SJSA1 (cell line): ENCODE measurements at places on chromosomes 5 and 9.

DNA sequence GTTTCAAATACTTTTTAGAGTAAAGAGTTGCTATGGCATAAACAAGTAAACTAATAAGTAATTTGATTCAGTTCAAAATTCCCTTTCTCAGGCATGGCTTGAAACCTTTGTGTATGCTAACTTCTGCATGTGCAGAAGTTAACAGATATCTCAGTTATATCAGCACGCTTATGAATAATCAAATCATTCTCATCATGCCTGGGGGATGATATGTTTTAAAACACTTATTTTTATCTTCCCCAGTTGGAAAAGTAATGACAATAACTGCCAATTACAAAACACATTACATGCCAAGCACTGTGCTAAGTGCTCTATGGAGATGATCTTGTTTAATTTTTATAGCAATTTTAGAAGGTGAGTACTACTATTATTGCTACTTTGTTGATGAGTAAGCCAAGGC is 146.4 kb downstream of the YIPF5 start:
- no peak for DNase-seq

DNA sequence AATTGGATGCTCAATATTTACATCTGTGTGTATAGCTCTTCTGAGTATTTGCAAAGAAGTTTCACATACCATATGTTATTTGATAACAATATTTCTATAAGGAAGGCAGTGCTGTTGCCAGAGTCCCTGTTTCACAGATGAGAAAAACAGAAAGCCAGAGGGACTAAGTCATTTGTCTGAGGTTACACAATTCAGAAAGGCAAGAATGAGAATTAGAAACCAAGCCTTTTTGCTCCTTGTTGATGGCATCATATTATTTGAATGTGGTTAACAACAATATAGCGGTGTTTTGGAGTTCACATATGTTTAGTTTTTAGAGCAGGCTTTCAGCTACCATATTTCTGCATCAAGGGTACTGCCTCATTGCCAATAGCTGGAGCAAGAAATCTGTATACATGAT is 110.9 kb upstream of the PRLR start:
- DNase-seq, result no peak

DNA sequence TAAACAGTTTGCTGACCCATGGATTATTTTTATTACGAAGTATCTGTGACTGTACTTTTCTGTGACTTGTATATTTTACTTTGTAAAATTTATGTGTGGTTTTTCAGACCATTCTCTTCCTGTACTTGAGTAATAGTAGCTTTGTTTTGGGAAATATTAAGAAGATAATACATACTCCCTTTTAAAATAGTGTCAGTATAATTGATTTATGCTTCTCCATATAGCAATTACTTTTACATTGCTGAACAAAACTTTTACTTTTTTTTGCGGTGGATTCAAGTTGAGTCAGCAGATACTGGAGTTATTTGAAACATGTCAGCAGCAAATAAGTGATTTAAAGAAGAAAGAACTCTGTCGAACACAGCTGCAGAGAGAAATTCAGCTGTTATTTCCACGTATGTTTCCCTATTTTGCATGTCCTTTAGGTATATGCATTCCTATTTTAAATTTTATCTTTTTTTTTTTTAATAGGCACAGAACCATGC is 28.4 kb downstream of the TENT2 start:
- DNase-seq, result no peak

DNA sequence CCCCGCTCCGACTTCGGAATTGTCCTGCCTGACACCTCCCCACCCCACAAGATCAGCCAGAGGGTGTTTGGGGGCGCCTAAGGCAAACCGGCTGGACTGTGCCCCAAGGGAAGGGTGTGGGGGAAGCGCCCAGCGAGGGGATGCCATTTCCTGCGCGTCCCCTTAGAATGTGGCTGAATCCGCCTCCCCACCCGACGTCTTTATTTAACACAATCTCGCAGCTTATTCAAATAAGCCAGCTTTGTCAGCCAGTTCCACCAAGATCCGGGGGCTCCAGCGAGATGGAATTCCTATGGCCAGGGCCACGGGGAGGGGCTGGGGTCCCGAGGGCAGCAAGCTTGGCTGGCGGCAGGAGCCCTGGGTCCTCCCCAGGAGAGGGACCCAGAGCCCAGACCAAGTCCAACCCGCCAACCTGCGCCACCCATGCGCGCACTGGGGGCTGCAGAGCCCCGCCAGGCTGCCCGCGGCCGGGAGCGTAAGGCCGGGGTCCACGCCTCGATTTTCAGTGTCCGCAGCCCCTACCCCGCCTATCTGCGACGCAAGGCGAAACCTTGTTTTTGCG is 7.4 kb downstream of the IRX4 start:
- DNase-seq, result no peak

- DNase-seq, result no peak
Measured at GRCh38 chr5:126947146-126948010, 83.0 kb downstream of the MARCHF3 start.

DNA sequence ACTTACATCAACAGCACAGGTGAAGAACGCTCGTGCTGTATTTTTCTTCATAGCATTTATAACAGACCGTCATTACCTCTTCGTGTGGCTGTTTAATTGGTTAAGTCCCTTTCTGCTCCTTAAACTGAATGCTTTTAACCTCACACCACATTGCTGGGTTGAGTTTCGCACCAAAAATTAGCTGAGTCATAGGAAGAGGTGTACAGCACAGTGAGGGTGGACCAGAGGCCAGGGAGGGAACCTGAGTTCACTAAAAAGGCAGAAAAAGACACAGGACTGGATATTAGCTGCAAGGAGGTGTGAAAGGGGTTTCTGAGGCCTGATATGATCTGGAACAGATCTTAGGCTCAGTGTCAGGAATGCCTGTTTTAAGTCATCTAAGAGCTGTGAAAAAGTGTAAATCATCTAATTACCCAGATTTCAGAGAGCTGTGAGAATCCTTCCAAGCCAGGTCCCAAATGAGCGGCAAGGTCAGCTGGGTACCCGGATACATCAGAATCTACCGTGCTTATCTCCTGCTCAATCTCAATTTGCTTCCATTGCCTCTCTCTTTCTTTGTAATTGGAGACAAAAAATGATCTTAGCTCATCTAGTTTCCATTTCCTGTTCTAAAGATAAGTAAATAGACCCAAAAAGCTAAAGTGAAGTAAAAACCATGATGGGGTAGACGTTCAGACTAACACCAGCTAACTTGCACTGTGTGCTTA is 7.1 kb upstream of the CFAP90 start:
- DNase-seq, result no peak

DNA sequence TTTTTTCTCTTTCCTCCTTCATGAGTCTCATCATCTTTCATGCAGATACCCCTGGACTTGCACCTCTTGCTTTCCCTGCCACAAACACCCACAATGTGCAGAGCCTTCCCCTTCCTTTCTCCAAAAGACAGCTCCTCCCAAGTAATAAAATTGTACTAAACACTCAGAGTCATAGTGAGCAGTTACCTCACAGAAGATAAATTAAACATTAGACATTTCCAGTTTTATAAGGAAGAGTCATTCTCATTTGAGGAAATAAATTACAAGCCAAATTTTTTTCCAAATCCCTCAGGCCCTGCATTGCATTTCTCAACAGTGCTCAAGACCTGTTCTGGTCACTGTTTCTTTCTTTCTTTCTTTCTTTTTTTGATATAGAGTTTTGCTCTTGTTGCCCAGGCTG is 131.5 kb downstream of the ATPSCKMT start:
- DNase-seq, result no peak

- DNase-seq, result no peak
Measured at GRCh38 chr5:73629456-73629855, 3.5 kb downstream of the ARHGEF28 start.

GRCh38 chr9:106065136-106065535 is 370.8 kb downstream of the TMEM38B start:
- DNase-seq, result no peak

DNA sequence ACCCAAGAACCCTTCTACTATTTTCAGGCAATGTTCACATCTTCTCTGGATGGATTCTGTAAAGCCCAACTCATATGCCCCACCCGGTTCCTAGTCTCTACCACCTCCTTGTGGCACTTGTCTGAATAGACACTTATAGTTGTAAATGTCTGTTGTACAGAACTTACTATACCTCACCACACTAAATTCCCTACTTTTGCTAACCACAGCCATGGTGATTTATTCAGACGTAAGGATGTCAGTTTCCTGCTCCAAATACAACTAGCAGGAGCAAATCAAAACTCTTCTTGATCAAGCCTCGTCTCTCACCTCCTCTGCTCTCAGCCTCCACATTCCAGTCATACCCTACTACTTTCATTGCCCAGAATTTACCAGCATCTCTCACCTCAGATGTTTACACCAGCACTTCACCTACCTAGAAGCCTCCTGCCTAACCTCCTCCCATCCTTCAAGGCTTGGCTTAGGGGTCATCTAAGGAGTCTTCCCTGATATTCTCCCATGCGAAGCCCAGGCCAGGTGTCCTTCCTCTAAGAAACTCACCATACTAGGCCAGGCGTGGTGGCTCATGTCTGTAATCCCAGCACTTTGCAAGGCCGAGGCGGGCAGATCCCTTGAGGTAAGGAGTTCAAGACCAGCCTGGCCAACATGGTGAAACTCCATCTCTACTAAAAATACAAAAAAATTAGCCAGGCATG is 75.5 kb downstream of the MAPKAP1 start:
- DNase-seq, result no peak

GRCh38 chr5:117803533-117803932 is 1184.8 kb downstream of the DTWD2 start:
- no peak for DNase-seq

DNA sequence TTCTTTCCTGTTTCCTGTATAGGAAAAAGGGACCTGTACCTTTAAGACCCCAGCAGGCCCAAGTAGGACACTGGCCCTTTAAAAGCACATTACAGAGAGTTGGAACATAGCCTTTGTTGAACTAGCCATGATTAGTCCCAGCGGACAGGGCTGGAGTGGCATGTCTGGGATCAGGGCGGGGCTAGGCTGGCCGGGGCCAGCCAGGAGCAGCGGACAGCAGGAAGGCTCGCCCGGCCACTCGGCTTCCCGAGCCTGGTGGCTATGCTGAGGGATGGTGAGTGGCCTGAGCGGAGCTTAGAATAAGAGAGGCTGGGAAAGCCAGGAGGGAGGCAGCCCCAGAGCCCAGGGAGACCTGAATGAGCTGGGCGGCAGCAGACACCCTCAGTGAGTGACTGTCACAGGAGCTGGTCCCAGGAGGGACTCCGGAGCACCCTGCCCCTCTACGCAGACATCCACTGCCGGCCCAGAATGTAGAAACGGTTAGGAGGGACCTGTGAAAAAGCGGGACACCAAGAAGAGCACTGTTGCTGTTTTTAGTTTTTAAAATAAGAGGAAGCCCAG is 92.1 kb downstream of the DAB2IP start:
- peak; percentile 62 for DNase-seq

- DNase-seq, result no peak
Measured at GRCh38 chr5:168438349-168438748, 47.9 kb upstream of the RARS1 start.

DNA sequence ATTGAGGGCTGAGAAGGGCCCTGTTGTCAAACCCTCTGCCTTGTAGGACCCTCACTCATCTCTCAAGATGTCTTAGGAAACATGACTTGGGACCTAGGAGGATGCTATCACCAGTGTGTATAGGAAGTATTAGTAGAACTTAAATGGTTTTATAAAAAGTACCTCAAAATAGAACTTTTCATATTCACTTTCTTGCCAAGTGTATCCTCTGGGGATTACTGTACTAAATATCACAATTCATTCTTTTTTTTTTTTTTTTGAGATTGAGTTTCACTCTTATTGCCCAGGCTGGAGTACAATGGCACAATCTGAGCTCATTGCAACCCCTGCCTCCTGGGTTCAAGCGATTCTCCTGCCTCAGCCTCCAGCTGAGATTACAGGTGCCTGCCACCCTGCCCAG is 56.2 kb downstream of the ARHGEF28 start:
- no peak for DNase-seq

DNA sequence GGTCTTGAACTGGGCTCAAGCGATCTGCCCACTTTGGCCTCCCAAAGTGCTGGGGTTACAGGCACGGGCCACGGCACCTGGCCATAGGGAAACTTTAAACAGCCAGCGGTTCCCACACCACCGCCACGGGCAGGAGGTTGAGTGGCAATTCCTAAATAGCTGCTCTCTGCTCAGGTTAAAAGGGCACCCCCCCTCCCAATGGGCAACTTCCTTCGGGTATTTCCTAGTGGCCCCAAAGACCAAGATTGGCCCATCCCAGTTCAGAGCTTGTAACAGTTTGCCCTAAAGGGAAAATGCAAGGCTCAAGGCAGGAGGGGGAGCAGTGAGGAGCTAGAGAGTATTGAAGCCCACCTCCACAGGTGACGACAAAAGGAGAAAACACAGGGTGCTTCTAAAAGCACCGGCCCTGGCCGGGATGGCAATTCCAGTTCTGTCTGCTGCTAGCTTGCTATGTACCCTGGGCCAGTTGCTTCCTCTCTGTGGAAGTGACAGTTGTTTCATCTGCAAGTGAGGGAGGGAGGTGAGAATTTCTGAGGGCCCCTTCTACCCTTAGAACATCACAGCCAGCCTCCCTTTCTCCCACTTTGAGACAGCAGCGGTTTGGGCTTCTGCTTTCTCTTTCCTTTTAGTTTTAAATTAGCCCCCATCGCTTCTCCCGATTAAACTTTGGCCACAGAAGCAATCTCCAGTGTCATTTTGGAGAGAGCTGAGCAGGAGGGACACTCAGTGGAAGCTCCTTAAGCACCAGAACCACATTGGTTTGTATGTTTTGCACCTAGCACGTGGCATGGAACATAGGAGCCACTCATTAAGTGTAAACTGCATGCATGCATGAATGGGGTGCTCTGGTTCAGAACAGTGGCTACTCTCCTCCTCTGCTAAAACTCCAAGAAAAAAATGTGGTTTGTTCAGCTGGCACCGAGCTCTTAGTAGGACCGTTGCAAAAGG is 17.3 kb upstream of the TNIP1 start:
- DNase-seq, result no peak

DNA sequence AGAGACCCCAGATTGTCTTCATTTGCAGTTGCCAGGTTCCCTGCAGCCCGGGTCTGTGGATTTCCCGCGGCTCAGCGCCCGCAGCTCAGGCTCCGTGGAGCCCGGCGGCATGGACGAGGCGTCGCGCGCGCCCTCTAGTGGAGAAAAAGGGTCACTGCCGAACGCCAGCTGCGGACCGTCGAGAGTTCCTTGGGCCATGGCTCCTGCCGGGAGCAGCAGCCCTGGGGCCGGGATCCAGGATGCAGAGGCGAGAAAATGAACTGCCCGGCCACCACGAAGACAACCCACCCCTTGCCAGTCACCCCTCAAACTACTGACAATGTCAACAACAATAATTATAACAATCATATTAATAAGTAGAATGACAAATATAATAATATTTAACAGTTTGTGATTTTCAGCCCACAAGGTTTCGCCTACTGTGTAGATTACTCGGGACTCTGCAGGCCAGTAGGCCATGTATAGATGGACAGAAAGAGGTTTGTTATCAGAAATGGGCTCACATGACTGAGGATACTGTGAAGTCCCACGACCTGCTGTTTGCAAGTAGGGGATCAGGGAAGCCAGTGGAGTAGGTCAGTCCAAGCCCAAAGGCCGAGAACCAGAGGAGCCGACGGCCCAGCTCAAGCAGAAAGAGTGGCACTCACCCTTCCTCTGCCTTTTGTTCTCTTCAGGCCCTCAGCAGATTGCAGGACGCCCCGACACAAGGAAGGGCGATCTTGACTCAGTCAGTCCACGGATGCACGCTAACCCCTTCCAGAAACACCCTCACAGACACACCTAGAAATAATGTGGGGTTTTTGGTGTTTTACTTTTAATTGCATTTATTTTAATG is 43.1 kb downstream of the BOD1 start:
- peak; percentile 79 for DNase-seq

- no peak for DNase-seq
Measured at GRCh38 chr5:178123094-178123965, 7.5 kb upstream of the RMND5B start.

GRCh38 chr9:70411930-70412831 is 2.3 kb downstream of the KLF9 start:
- peak; percentile 77 for DNase-seq

- DNase-seq, result no peak
Measured at GRCh38 chr5:43514471-43514815, 505 bp downstream of the C5orf34 start.
